ENCODE measurements at places on chromosomes 2 and 18.

DNA sequence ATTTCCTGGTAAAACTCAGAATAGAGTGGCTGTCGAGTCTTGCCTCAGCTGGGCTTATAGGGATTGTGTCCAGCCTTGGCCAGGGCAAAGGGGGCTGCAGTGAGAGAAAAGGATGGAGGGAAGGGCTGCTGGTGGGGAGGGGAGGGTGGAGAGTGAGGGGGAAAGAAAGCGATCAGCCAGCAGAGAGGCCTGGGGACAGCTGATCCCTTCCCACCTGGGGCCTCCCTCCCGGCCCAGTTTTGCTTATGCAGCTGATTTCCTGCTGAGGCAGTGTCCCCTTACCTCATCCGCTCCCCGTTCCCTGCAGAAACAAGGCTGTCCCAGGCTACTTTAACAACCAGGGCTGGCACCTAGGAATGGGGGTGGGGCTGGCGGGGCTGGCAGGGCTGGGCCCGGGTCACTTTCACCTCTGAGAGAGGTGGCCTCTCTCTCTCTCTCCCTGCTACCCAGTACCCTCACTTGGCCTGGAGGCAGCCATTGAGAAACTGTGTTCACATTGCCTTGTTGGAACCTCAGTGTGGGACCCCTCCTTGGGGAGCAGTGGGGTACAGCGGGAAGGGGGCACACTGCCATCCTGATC lies 12.2 kb upstream of the GMPPA start:
- H3K36me3 ChIP-seq: no peaks in the 10 kb centered on the region
- peaks cover 11% of the 10 kb centered on the region for H3K4me1 ChIP-seq
- H3K27ac ChIP-seq: no peak overlapping the region
- DNase-seq: no peak
- peaks cover 3% of the 10 kb centered on the region for H3K27me3 ChIP-seq

DNA sequence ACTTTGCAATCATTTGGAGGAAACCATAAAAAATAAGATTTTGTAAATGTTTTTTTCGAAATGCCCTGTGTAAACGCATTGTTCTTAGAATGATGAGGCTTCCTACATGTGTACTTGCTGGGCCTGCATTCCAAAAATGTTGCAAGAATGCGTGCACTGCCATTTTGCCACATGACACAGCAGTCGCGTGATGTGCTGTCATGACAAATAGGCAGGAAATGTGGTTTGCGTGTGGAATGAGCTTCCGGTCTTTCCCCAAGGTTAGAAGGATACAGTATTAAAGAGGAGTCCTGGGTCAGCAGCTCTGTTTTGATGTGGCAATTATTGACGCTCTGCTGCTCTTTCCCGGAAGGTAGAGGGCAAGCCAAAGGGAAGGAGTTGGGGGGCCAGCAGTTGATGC lies 18.1 kb upstream of the SERPINB2 start:
- no peaks in the 10 kb centered on the region for H3K27me3 ChIP-seq
- DNase-seq: no peak
- H3K4me1 ChIP-seq: no peaks in the 10 kb centered on the region
- no peaks in the 10 kb centered on the region for H3K36me3 ChIP-seq

DNA sequence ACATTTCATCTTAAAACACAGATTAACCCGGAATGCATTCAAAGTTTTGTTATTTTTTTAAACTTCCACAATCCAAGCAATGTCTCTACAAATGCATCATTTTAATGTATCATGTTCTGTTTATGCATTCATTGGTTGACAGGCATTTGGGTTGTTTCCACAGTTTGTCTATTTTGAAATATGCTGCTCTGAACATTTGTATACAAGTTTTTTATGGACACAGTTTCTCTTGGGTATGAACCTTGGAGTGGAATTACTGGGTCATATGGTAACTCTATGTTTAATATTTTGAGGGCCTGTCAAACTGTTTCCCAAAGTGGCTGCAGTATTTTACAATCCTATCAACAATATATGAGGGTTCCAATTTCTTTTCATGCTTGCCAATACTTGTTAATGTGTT lies 57.3 kb downstream of the GULP1 start:
- no peaks in the 10 kb centered on the region for H3K27me3 ChIP-seq
- no peak overlapping the region for H3K4me3 ChIP-seq
- DNase-seq: no peak
- H3K36me3 ChIP-seq: no peaks in the 10 kb centered on the region

DNA sequence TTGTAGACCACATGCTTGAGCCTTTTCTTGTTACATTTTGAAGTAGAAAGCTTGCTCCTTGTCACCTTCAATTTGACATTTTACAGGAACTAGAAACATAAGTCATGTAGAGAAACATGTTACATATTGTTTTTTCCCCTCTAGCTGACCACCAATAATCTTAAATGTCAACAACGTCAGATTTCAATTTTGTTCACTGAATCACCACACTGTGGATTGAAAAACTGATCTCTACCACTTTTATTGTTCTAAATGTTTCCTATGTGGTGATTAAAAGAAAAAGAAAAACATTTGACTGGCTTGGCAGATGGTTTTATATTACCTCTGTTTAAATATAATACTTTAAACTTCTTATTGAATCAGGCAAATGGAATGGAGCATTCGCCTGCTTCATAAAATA lies 87.7 kb downstream of the DSEL start:
- no peak for DNase-seq
- no peaks in the 10 kb centered on the region for H3K36me3 ChIP-seq
- H3K27ac ChIP-seq: no peak overlapping the region
- H3K4me3 ChIP-seq: no peak overlapping the region
- H3K4me1 ChIP-seq: no peaks in the 10 kb centered on the region
- H3K27me3 ChIP-seq: no peaks in the 10 kb centered on the region

- H3K4me1 ChIP-seq: no peaks in the 10 kb centered on the region
- H3K27me3 ChIP-seq: no peaks in the 10 kb centered on the region
These were observed 36.3 kb downstream of the YWHAQ start for GRCh38 chr2:9594366-9595054.

- DNase-seq: peak; percentile 95
- no peaks in the 10 kb centered on the region for H3K36me3 ChIP-seq
- H3K4me1 ChIP-seq: peaks cover 21% of the 10 kb centered on the region
- H3K27ac ChIP-seq: peak overlapping the region; percentile 83
- H3K27me3 ChIP-seq: peaks cover 2% of the 10 kb centered on the region
These were observed 2.9 kb upstream of the CRYBA2 start for GRCh38 chr2:218995972-218996711.

GRCh38 chr2:233439191-233439590 lies 84.9 kb downstream of the DGKD start:
- no peak overlapping the region for H3K27ac ChIP-seq
- H3K36me3 ChIP-seq: no peaks in the 10 kb centered on the region
- H3K4me1 ChIP-seq: no peaks in the 10 kb centered on the region
- H3K27me3 ChIP-seq: no peaks in the 10 kb centered on the region
- no peak overlapping the region for H3K4me3 ChIP-seq

Measured in Caco-2 (cell line).